Activated CD8-positive, alpha-beta T cell treated with anti-CD3 and anti-CD28 coated beads for 36 hours (primary cell): ENCODE measurements at places on chromosomes 13 and 19. TPM values are rescaled to one million over a fixed set of nuclear protein-coding genes. Genes with fewer than 3 reads are reported as not detected.

Gene EPN1
- total RNA-seq = 37.7 TPM

Gene MAMSTR
- total RNA-seq = 0.56 TPM

Gene SWSAP1
- total RNA-seq = 1.8 TPM

Gene AMH
- 4.5 TPM for total RNA-seq

Gene CCNA1
- not detected for total RNA-seq
